ENCODE measurements at places on chromosomes 11 and 22.
A peak's percentile ranks its signal among the peaks of the same experiment; 100 is the strongest.

GRCh38 chr22:23402275-23403151, 177.6 kb downstream of the IGLL1 start:
- DNase-seq, result peak; percentile 69

DNA sequence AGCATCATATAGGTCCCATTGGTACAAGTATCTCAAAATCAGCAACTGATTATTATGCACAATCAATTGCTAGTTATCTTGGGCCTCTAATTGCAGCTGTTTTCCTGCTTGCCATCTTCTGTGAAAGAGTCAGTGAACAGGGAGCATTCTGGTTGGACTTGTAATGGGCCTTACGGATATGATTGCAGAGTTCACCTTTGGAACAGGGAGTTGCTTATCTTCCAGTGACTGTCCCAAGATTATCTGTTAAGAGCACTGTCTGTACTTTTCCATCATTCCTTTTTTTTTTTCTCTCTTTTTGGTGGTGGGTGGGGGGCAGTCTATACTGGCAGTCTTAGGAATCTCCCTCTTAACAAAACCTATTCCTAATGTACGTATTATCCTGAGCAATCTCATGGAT, 17.8 kb downstream of the OR8G5 start:
- DNase-seq, result no peak

GRCh38 chr22:50060441-50061140, 2.5 kb upstream of the TTLL8 start:
- DNase-seq, result no peak

GRCh38 chr11:128718064-128718463, 24.2 kb downstream of the FLI1 start:
- no peak for DNase-seq

GRCh38 chr11:134583397-134583990, 171.5 kb upstream of the B3GAT1 start:
- no peak for DNase-seq

Measured in neuronal stem cell (in vitro differentiated cells).